ENCODE measurements at places on chromosomes 5 and 9.

GRCh38 chr9:81729135-81729534, 39.8 kb upstream of the TLE1 start:
- DNase-seq: no peak

GRCh38 chr5:317086-317811, 4.3 kb upstream of the AHRR start:
- peak; percentile 80 for DNase-seq

GRCh38 chr5:87190687-87191086, 77.0 kb upstream of the RASA1 start:
- no peak for DNase-seq

- no peak for DNase-seq
Observed at GRCh38 chr9:108618906-108619550, 236.8 kb downstream of the ACTL7B start.

DNA sequence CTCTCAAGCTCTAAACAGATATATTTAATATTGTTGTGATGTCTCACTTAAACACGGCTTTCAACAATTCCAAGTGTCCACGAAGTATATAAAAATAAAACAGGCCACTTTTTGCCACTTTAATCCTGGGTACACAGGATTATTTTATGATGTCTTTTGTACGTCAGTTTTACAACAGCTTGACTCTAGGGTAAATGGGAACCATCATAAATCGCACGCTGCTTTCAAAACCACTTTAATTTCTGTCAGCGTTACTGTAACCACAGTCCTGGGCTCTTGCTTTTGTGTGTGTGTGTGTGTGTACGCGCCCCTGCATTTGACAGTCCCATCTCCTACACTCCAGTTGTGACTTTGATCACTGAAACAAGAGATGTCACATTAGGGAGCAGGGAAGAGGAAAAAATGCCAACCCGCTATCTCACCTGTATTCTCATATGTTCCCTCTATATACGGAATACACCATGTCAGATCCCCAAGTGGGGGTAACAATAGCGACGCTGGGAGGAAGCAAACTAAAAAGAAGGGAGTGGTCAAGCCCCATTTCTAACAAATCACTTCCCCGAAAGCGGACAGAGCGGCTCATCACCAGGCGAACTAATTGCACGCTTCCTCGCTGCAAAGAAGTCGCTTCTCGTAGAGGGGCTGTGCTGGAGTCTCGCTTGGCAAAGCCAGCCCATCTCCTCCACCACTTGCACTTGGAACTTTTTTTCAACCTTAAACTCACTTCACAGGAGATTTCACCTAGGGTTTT, 1.2 kb downstream of the BNC2 start:
- no peak for DNase-seq

GRCh38 chr5:148509893-148510292, 126.1 kb downstream of the FBXO38 start:
- no peak for DNase-seq

GRCh38 chr9:126125177-126125576, 201.5 kb upstream of the MVB12B start:
- DNase-seq: no peak

DNA sequence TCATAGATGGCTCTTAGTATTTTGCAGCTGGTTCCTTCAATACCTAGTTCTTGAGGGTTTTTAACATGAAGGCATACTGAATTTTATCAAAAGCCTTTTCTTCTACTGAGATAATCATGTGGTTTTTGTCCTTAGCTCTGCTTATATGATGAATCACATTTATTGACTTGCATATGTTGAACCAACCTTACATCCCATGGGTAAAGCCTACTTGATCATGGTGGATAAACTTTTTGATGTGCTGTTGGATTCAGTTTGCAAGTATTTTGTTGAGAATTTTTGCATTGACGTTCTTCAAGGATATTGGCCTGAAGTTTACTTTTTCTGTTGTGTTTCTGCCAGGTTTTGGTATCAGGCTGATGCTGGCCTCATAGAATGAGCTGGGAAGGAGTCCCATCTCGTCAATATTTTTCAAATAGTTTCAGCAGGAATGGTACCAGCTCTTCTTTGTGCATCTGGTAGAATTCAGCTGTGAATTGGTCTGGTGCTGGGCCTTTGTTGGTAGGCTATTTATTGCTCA, 49.7 kb downstream of the YIPF5 start:
- DNase-seq: no peak

- no peak for DNase-seq
Observed at GRCh38 chr9:127205952-127206351, 58.6 kb upstream of the GARNL3 start.

DNA sequence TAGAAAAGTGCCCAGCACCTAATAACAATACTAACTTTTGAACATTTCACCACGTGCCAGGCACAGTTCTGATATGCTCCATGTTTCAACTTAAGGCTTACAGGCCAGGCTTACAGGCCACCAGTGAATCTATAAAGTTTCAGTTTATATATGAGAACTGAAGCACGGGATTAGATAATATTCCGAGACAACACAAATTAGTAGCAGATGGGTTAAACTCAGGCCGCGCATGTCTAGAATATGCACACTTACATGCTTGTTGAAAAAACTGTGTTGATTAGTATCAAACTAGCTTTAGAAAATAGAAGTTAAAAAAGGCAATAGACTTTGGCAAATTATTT, 587.9 kb downstream of the MTRR start:
- DNase-seq: no peak

DNA sequence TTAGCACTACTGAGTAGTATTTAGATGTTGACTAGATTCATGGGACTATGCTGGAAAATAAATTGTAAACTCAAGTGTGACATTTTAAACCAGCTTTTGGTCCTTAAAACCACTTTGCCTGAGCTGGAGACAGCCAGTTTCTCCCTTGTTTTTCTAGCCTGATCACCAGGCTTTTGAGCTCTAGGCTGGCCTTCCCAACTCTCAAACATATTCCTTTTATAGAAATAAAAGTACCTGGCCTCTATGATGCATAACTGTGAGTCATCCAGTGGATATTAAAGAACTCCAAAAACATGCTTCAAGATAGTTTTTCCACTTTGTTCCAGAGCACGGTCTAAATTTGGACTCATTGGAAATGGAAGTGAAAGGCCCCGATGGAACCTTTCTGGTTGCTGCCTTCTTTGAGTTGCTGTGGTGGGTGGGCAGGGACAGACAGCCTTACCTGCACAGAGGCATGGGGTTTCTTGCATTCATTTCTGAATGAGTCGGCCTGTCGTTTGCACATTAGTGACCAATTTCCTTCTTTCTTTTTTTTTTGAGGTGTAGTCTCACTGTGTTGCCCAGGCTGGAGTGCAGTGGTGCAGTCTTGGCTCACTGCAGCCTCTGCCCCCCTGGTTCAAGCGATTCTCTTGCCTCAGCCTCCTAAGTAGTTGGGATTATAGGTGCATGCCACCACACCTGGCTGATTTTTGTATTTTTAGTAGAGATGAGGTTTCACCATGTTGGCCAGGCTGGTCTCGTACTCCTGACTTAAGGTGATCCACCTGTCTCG, 43.1 kb downstream of the TRIO start:
- no peak for DNase-seq

GRCh38 chr5:172713113-172713808, 57.7 kb downstream of the DUSP1 start:
- DNase-seq: peak; percentile 88

DNA sequence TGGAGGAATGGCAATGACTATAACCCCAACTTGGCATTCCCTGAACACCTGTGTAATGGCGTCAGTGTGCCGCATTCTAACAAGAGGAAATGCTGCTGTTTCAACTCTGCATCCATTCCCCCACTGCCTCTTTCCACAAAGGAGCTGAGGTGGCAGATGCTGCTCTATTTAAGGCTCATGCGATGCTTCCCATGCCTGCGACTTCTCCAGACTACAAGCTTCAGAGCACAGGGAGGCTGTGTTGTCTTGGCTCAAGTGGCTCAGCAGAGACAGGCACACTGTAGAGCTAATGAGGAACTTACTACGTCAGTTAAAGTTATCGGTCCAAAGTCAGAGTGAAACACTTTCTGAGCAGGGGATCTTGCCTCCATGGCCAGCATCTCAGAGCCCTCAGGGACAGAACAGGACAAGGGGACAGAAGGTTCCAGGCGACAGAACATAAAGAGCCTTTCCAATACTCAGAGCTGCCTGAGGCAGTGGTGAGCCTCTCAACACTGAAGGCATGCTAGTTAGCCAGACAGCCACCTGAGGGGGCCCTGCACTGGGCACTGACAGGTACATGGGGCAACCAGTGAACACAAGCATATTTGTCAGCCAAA, 21.8 kb downstream of the TNIP1 start:
- DNase-seq: no peak

GRCh38 chr9:96136992-96137670, 164.8 kb downstream of the HSD17B3 start:
- no peak for DNase-seq

All from stimulated activated CD8-positive, alpha-beta memory T cell treated with anti-CD3 and anti-CD28 coated beads, Interleukin-4, amount 100 ng/mL, for 48 hours (primary cell).